Stimulated activated CD8-positive, alpha-beta memory T cell treated with anti-CD3 and anti-CD28 coated beads, Interleukin-15, amount 100 ng/mL, for 24 hours (primary cell): ENCODE measurements at places on chromosomes 7 and 10.

DNA sequence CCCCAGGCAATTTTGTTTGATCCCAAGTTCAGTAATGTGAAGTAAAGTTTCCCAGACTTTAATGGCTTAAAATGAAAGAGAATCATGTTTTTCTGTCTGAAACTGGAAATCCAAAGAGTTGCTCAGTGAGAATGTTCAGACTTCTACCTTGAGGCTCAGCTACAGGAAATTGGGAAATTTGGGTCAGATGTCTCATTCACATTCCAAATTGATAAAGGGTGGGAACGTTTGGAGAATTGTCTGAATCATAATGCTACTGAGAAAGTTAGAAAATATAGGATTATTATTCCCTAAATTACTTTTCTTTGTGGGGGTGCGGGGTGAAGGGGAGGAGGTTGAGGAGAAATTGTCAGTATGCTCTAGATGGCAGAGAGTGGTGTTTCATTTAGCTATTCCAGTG, 773.9 kb downstream of the LRMDA start:
- DNase-seq = no peak

GRCh38 chr10:44356139-44357022, 28.5 kb downstream of the CXCL12 start:
- DNase-seq = no peak

DNA sequence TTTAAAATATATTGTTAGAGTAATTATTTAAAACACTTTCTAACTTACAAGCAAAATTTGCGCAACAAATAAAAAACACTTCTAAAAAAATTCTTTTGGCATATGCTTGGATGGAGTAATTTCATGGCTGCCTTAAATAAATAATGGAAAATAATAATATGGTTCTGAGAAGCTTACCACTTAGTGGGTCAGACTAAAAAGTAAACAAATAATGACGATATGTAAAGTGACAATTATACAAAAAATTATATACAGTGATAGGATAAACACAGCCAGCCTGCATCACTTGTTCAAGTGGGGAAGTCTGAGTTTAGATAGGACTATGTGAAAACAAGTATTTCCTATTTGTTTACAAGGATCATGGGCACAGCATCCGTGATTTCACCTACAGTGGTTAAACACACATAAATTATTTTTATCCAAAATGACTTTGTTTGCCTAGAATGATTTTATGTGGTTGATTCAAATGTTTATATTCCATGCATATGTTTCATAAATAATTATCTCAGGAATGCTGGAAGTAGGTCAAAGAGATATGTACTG, 141.7 kb upstream of the SEMA3D start:
- DNase-seq = no peak

DNA sequence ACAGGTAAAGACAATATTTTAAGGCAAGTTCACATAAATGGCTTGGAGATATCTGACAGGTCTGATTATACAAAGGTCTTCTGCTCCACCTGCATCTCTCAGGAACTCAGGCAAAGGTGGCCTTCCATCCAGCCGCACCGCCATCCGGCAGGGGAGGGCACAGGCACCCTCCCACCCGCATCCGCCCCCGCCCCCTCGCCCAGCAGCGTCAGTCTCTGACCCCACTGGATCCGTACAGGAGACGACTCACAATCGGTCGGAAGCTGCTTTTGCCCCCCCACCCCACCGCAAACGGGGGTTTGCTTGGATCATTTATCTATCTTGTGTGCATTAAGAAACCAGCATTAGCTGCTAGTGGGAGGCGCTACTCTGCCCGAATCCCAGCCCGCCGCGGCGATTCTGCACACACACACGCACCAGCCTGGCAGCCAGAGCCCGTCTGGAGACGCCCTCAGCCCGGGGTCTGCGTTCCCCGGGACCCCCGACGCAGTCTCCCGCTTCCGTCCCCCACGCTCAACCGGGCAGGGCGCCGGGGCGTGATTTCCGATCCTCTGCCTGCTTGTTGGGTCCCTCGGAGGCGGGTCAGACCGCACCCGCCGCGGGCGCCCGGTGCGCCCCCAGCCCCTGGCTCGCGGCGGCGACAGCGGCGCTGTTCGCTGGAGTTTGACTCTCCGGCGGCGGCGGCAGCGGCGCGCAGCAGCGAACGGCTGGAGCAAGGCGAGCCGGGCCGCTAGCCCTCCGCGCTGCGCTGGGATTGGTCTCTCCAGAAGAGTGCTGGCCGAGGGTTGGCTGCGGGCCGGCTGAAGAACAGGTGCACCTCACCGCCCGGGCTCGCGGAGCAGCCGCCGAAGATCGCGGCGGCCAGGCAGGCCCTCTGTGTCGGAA, 820 bp upstream of the NRG3 start:
- DNase-seq = no peak

- no peak for DNase-seq
These were observed 233.4 kb downstream of the PAXIP1 start for GRCh38 chr7:154769527-154769926.

- no peak for DNase-seq
These were observed 2.4 kb upstream of the NKX6-2 start for GRCh38 chr10:132788180-132788830.
